WTC11 (cell line): ENCODE measurements at places on chromosomes 3 and 15. TPM values are rescaled to one million over a fixed set of nuclear protein-coding genes. Genes with fewer than 3 reads are reported as not detected.

KIF23 gene
- total RNA-seq, result 59.6 to 87.8 TPM (median 62.0 TPM) in 3 replicates

PLCD1 gene
- total RNA-seq, result 29.9 to 33.3 TPM (median 32.6 TPM) in 3 replicates

CLDN1 gene
- 4.4 to 5.9 TPM (median 5.7 TPM) in 3 replicates for total RNA-seq

SHISA5 gene
- total RNA-seq, result 137 to 165 TPM (median 158 TPM) in 3 replicates

CNTN4 gene
- not detected in 3 replicates for total RNA-seq

CHRNA5 gene
- total RNA-seq, result 21.0 to 23.3 TPM (median 21.2 TPM) in 3 replicates

- H3K36me3 ChIP-seq, result no peaks in the 10 kb centered on the region
- DNase-seq, result no peak
- H3K4me1 ChIP-seq, result peaks cover 4% of the 10 kb centered on the region
- peaks cover 16% of the 10 kb centered on the region for H3K27me3 ChIP-seq
- no peak overlapping the region for H3K4me3 ChIP-seq
Observed at GRCh38 chr3:46316206-46316605, 37.7 kb upstream of the CCR2 start.

DNA sequence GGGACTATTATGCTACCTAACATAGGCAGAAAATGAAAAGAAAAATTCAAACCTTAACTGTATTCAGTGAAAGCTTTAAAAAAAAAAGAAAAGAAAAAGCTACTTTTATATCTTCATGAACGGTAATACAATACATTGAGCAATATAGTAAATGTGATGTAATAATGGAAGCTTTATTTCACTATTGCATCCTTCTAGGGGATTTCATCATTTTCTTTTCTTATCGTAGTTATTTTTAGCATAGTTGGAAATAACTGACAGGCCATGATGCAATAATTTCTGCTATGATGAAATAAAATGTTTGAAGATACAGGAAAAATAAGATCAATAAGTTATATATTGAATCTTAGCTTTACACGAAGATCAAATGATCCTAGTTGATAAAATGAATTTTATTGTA, 40.3 kb upstream of the ZCWPW2 start:
- DNase-seq, result no peak
- H3K4me1 ChIP-seq, result peaks cover 35% of the 10 kb centered on the region
- no peaks in the 10 kb centered on the region for H3K27me3 ChIP-seq
- H3K4me3 ChIP-seq, result no peak overlapping the region
- no peak overlapping the region for H3K27ac ChIP-seq
- no peaks in the 10 kb centered on the region for H3K36me3 ChIP-seq

DNA sequence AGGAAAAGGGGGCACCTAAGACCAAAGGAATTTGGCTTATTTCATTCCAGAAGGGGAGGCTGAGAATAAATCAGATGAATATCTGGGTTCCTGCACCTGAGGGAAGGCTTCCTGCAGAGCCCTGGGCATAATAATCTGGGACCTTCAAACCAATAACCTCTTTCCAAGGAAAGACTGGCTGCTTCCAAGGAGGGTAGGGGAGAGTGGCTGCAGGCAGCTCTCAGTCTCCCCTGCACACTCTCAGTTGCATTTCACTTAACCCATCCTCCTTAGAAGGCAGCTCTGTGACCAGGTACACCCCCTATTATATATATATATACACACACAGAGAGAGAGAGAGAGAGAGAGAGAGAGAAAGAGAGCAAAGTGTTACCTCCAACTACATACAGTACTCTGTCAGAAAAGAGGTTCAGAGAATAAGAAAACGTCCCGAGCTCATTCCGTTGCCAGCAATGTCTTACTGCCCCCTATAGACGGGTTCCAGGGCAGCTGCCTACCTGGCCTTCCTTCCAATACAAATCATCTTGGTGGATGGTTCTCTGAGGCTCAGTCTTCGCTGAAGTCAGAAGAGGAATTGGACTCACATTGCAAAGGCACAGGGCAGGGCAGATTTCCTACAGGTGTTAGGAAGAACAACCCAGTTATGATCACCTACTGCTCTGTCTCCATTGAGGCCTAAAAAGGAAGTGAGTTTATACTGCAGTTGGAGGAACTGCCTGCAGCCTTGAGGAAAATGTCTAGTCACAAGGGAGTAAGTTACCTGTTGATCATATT, 26.1 kb downstream of the CAPN3 start:
- no peak overlapping the region; the same call in 1 of the 2 replicates for H3K27ac ChIP-seq
- peaks cover 29% of the 10 kb centered on the region for H3K4me1 ChIP-seq
- H3K36me3 ChIP-seq, result no peaks in the 10 kb centered on the region
- H3K4me3 ChIP-seq, result no peak overlapping the region
- peaks cover 18% of the 10 kb centered on the region for H3K27me3 ChIP-seq

DNA sequence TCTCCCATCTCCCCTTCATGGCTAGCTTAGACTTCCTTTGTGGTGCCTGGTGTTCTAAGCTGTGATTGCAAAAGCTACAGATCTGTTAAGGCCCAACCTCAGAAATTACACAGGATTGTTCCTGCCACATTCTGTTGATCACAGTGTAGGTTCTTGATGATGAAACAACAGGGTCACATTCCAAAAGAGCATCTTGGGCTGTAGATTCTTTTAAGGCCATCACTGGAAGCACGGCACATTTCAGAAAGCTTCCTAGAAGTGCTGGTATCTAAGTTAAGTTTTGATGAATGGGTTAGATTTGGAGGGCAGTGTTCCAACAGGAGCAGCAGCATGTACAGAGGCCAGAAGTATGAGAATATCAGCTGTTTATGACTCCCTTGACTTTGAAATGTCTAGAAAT, 107.5 kb upstream of the SKOR1 start:
- 0 out of 2 replicates have a peak, but pooled peaks cover 3% of the 10 kb centered on the region for H3K4me1 ChIP-seq
- no peaks in the 10 kb centered on the region for H3K27me3 ChIP-seq
- H3K36me3 ChIP-seq, result no peaks in the 10 kb centered on the region
- no peak overlapping the region for H3K27ac ChIP-seq
- no peak overlapping the region for H3K4me3 ChIP-seq

- peak; percentile 71 for DNase-seq
- peaks cover 7% of the 10 kb centered on the region; the same call in 1 of the 2 replicates for H3K4me1 ChIP-seq
- H3K27me3 ChIP-seq, result no peaks in the 10 kb centered on the region; the same call in 1 of the 2 replicates
Observed at GRCh38 chr15:58182460-58183163, 44.4 kb downstream of the AQP9 start.

DNA sequence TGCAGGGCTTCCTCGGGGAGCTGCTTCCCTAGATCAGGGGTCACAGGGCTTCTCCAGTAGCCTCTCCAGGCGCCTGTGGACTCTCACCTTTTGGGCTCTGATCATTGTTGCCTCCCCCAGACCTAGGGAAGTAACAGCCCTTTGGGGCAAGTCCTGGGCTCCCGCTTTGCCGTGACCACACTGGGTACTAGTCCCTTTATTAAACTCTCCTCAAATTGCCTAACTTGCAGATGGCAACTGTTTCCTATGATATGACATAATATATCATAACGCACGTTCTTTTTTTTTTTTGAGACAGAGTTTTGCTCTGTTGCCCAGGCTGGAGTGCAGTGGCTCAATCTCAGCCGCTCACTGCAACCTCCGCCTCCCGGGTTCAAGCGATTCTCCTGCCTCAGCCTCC, 17.9 kb upstream of the NRROS start:
- no peaks in the 10 kb centered on the region; the same call in 1 of the 2 replicates for H3K27me3 ChIP-seq
- H3K4me1 ChIP-seq, result peaks cover 16% of the 10 kb centered on the region
- no peak overlapping the region for H3K4me3 ChIP-seq
- no peak overlapping the region for H3K27ac ChIP-seq
- no peak for DNase-seq

DNA sequence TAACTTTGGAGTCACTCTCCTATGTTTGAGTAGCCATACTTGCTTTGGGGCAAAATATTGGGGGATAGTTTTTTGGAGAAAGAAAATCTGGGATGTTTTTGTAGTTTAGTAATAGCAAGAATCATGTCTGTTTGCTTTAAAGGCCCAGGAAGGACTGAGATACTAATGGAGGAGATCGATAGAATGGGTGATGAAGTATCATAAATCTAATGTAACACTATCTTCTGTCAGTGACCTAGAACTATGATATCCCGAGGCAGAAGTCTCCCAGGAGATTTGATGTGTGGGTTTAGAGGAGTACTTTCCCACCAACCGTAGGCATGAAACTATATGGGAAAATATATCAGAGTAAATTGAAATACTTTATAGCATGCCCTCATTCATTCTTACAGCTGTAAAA, 21.0 kb upstream of the NFKBIZ start:
- H3K36me3 ChIP-seq, result no peaks in the 10 kb centered on the region
- H3K27me3 ChIP-seq, result no peaks in the 10 kb centered on the region
- peaks cover 23% of the 10 kb centered on the region for H3K4me1 ChIP-seq
- peak overlapping the region; percentile 82 for H3K4me3 ChIP-seq
- no peak for DNase-seq

DNA sequence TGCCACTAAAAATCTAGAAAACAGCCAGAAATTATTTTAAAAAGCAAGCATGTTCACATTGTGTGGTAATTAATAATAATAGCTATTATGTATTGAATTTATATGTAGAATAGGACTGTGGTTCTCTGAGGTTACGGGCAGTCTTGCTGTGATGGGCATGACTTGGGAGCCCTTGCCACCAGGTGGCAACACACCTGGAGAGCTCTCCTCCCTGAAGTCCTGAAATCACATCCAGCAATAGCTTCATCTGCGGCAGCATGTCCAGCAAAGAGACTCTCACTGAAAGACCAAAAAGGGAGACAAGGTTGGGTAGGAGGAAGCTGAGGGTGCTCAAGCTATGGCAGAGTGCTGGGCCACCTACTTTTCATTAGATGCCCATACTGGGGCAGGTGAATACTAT, 206.8 kb upstream of the IL12A start:
- no peak overlapping the region for H3K4me3 ChIP-seq

GRCh38 chr3:72537448-72537847, 310.8 kb downstream of the SHQ1 start:
- H3K27me3 ChIP-seq, result peaks cover 14% of the 10 kb centered on the region
- H3K27ac ChIP-seq, result no peak overlapping the region
- H3K4me3 ChIP-seq, result no peak overlapping the region
- DNase-seq, result no peak

- no peaks in the 10 kb centered on the region; the same call in 1 of the 2 replicates for H3K27me3 ChIP-seq
- no peak for DNase-seq
- H3K36me3 ChIP-seq, result no peaks in the 10 kb centered on the region
- H3K4me1 ChIP-seq, result peaks cover 26% of the 10 kb centered on the region
- peak overlapping the region; percentile 81 for H3K27ac ChIP-seq
Observed at GRCh38 chr15:57363661-57364060, 12.6 kb upstream of the CGNL1 start.
